Activated CD4-positive, alpha-beta T cell treated with anti-CD3 and anti-CD28 coated beads, Interleukin-2, Interleukin-6, amounts not matched to agents 100 ng/mL and 50 ng/mL, durations not matched to agents 16 hours and 8 hours (primary cell): ENCODE measurements at places on chromosomes 11 and 22.

GRCh38 chr22:23110190-23110921, 31.4 kb downstream of the RSPH14 start:
- no peak for DNase-seq

DNA sequence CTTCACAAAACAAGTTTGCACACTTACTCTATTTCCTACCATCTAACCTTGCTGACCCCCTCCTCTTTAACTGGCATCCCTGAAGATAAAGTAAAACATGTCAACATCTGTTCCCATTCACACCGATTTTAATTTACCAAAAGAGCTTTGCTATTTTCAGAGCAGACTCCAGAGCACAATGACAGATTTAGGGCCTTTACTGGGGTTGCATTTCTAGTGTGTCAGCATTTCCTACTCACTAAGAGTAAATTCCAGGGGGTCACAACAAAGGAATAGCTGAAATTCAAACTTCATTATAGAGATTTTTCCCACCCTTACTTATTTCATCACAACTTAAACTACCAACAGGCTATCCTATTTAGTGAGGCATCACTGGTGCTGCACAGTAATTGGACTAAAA, 60.8 kb downstream of the SOX6 start:
- DNase-seq, result no peak

- no peak for DNase-seq
These were observed 257.6 kb downstream of the NELL1 start for GRCh38 chr11:20926799-20927540.

DNA sequence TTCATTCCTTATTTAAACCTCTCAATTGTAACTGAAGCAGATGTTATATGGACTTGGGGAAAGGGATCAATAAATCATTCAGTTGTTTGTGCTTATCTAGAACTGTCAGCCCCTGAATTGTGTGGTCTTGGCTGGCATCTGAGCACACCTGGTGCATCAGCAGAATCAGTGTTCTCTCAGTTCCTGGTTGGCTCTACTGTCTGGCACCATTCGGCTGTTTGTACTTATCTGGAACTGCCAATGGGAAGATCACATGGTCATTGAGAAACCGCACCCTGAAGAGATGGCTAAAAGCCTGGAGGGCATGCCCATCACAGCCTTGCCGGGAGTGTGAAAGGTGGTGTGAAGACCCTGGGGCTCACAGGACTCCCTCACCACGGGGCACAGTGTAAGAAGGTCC, 37.1 kb upstream of the EHF start:
- DNase-seq, result no peak

DNA sequence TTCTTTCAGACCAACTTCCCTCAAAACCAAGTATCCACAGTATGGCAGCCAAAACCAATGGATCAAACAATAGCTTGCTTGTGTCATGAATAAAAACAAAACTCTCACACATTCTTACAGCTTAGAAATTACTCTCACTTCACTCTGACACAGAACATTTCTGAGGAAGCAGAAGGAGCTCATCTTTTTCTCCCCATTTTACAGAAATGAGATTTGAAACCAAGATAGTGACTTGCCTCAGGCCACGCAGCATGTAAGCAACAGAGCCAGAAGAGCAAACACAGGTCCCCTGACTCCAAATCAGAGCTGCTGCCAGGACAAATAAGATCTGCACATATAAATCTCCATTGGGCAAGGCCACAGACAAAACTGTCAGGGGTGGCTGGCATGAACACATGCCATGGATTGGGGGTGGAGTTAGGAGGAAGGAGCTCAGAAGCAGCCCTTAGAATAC, 64.8 kb downstream of the RAB30 start:
- DNase-seq, result peak; percentile 78

GRCh38 chr11:28472904-28473303, 364.7 kb downstream of the METTL15 start:
- DNase-seq, result no peak

GRCh38 chr11:4684631-4685285, 12.9 kb downstream of the OR51E2 start:
- DNase-seq, result no peak

GRCh38 chr11:128961645-128962044, 19.0 kb upstream of the TP53AIP1 start:
- peak; percentile 55 for DNase-seq

- DNase-seq, result no peak
These were observed 128.8 kb upstream of the SESN3 start for GRCh38 chr11:95359756-95360155.

- no peak for DNase-seq
These were observed 122.5 kb downstream of the WNT11 start for GRCh38 chr11:76083563-76084451.
